ENCODE measurements at places on chromosomes 11 and 22.

GRCh38 chr22:33057363-33057995 lies 702 bp downstream of the SYN3 start:
- DNase-seq, result no peak

DNA sequence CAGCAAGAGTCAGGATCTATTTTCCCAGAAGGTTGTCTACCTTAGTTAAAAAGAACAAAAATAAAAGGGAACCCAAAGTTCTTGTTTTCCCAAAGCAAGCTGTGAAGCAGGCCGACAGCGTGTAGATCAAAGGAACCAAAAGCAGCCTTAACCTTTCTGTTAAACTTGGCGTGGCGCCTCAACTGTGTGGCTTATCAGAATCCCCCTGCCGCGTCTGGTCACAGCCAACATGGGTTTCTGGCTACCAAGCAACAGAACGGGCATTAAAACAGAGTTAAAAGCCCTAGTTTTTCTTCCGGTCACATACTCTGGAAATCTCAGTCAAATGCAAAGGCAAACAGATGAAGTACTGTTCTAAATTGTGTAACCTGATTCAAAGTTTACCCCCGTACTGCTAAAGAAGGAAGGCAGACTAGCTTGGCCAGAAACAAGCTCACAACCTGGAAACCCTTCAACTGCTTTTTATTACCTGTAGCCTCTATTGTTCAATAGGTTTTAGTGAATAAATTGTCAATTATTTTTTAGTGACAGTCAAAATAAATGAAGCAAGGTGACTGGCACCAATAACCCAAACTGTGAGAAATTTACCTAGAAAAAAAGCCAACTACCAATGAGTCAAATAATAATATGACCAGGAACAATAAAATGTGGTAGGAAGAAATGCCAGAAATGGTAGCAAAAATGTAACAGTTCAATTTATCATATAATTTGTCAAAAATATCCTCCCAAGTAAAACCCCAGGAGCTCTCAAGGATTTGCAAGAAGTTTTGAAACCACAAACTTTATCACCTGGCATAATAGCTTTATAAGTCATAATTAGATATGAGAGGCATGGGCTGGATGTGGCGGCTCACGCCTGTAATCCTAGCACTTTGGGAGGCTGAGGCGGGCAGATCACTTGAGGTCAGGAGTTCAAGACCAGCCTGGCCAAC lies 21.4 kb downstream of the CHKA start:
- DNase-seq, result no peak

GRCh38 chr11:95699631-95700470 lies 89.7 kb downstream of the FAM76B start:
- DNase-seq, result no peak

DNA sequence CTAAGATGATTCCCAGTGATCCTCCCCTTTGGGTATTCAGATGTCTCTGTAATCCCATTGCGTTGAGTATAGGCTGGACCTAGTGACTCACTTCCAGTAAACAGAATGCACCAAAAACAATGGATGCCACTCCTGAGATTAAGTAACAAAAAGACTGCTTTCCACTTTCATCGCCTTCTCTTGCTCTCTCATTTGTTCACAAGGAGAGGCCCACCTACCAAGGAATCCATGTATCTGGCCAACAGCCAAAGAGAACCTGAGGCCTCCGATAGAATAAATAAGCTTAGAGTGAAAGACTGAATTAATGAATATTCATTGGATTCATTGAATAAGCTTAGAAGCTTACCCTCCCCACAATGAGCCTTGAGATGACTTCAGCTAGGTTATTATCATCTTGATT lies 454.6 kb downstream of the KCNA4 start:
- no peak for DNase-seq

GRCh38 chr11:111911563-111912401 lies at the start of gene CRYAB:
TSS of gene CRYAB (minus strand) at chr11:111911770. CDS start at chr11:111911724, 46 bp downstream.
- no peak for DNase-seq

GRCh38 chr11:128862908-128863660 lies 4.0 kb downstream of the KCNJ1 start:
- no peak for DNase-seq

- peak; percentile 16 for DNase-seq
Observed at GRCh38 chr11:86459682-86460460, 85.2 kb downstream of the CCDC81 start.

DNA sequence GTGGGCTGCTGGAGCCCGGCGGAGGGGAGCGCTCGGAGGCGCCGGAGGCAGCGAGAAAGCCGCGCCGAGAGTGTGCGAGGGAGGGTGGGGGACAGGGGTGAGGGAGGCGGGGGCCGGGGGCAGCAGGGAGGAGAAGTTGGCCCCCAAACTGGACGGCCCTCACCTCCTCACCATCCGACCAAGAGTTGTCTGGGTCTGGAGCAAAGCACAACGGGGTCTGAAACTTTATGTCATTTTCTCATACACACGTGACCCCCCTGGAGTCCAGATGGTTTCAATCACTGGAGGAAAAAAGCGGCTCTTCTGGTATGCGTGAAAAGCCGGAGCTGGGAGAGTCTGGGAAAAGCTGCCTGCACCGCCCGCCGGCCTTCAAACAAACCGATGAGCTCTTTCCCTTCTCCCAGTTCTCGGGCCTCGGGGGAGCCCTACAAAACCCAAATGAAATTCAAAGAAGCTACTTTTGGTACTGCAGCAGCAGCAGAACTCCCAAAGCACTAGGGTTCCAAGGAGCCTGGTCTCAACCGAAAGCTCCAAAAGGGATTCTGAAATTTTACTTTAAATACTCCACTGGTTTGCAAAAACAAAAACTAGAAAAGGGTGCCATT lies 39.7 kb upstream of the AKIP1 start:
- peak; percentile 10 for DNase-seq

- DNase-seq, result no peak
Observed at GRCh38 chr11:970319-970871, 44.7 kb downstream of the AP2A2 start.

DNA sequence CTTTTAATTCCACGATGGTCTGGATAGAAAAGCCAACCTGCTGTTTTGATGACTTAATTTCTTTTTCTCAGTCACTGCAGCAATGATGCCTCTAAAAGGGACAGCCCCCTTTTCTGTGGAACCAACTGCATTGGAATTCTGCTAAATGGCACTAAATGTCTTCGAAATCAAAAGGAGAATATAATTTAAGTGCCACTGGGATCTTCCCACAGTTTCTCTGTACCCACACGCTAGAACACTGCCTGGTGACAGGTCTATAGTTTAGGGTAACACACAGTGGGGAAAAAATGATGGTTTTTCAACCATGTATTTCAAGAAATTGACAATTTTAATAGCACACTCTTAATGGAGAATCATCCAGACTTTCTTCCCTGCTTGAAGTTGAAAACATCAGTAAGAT lies 182.3 kb downstream of the OPCML start:
- DNase-seq, result no peak

DNA sequence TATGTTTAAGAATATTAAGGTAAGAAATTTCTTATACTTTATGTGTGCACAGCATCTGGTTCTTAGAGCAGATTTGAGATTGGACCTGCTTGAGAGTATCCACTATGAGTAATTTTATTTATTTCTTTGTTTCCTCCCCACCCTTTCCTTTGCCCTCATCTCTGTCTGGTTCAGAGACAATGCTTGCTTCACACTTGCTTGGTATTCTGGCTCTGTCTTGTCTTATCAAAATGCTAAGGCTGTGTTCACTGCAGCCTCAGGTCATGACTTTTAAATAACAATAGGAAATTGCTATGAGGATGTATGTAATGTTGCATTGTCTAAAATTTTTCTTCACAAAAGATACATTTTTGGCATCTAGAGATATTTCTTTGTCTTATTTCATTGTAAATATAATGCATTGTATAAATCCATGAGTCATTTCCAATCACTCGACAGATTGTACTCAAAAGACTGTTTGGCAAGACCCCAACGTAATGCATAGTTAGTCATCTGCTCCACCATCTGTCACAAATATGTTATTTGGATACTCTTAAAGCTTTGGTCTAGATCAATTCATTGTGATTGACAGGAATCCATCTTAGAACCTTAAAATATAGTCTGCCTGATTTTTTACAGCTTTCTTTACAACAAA lies 395.7 kb downstream of the AASDHPPT start:
- no peak for DNase-seq

All from SHP77 treated with DMSO at 0.1 percent for 48 hours (cell line).